ENCODE measurements at places on chromosomes 3 and 15.

- peak; percentile 31 for DNase-seq
Measured at GRCh38 chr15:63362196-63362595, 19.4 kb downstream of the CA12 start.

DNA sequence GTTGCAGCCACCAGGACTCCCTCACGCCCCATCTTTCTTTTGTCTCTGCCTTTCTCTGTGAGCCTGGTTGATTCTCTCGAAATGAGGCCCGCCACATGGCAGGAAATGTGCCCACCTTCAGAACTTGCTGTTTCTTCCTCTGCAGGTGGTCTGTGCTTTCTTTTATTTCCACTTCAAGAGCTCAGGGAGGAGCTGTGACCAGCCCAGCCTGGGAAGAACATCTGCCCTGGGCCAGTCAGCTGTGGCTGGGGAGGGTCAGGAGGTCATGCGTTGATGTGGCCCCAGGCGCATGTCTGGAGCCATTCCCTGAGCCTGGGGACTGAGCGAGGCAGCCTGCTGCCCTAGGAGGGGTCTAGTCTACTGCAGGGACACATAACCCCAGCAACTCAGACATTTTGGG lies 8.0 kb downstream of the FBLN2 start:
- no peak for DNase-seq

DNA sequence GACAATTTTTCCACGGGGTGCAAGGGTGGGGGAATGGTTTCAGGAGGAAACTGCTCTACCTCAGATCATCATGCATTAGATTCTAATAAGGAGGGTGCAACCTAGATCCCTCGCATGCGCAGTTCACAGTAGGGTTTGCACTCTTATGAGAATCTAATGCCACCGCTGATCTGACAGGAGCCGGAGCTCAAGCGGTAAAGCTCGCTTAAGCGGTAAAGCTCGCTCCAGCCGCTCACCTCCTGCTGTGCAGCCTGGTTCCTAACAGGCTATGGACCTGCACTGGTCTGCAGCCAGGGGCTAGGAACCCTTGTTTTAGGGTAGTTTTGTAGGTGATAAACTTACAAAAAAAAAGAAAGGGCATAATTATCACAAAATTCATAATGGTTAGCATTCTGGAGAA lies 53.9 kb upstream of the RYR3 start:
- no peak for DNase-seq

- DNase-seq = no peak
Measured at GRCh38 chr15:48851956-48852355, 26.0 kb upstream of the EID1 start.

DNA sequence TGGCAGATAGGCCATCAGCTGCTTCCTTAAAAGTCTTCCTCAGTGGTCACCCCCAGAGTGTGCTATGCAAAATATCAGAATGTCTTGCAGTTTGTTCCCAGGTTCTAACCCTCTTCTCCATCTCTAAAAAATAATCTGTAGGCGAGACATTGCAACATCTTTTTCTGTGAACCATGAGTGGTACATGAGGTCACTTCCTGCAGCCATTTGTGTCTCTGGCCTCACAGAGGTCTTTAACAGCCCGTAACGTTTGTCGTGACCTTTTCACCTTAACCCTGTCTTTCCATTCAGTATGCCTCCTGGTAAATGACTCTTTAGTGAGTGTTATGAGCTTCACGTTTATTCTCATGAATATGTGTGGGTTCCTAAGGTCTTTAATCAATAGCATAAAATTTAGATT lies 145.4 kb downstream of the KLHL25 start:
- no peak for DNase-seq

- DNase-seq = peak; percentile 61
Measured at GRCh38 chr3:63961891-63962290, 49.7 kb upstream of the SCAANT1 start.

- no peak for DNase-seq
Measured at GRCh38 chr3:61928776-61929314, 367.5 kb downstream of the PTPRG start.

DNA sequence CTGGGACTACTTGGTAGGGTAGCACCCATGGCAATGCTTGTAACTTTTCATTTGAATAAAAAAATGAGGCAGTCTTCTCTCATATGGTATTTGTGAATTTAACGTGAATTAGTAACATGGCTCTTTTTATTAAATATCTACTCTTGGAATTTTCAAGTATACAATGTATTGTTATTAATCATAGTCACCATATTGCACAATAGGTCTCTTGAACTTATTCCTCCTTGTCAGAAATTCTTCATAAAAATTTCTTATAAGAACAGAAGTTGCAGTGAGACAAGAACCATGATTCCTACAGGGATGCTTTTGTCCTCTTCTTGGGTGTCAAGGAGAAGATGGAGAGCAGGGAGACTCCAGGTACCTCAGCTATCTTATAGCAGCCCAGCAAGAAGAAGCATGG lies 203.8 kb upstream of the FEZF2 start:
- DNase-seq = no peak

DNA sequence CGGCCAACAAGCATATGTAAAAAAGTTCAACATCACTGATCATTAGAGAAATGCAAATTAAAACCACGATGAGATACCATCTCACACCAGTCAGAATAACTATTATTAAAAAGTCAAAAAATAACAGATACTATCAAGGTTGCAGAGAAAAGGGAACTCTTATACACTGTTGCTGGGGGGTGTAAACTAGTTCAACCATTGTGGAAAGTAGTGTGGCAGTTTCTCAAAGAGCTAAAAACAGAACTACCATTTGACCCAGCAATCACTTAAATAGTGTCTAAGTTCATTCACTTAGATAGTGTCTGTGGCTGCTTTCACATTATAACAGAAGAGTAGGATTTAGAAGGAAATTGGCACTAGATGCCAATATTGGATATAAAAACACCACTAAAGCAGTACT lies 49.7 kb downstream of the CGGBP1 start:
- no peak for DNase-seq

DNA sequence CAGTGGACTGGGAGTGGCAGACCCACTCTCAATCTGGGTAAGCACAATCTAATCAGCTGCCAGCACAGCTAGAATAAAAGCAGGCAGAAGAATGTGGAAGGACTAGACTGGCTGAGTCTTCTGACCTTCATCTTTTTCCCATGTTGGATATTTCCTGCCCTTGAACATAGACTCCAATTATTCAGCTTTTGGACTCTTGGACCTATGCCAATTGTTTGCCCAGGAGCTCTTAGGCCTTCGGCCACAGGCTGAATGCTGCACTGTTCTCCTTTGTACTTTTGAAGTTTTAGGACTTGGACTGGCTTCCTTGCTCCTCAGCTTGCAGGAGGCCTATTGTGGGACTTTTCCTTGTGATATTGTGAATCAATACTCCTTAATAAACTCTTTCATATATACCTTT lies 477.7 kb upstream of the ZNF385D start:
- DNase-seq = no peak

DNA sequence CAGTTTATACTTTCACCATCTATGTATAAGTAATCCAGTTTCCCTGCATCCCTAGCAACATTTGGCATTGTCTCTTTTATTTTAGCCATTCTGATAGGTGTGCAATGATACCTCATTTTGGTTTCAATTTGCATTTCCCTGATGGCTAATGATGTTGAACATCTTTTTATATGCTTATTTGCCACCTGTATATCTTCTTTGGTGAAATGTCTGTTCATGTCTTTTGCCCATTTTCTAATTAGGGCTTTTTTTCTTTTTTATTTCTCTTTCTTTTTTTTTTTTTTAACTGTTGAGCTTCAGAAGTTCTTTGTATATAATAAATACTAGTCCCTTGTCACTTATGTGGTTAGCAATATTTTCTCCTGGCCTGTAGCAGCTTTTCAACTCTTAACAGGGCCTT lies 68.9 kb downstream of the TM2D3 start:
- DNase-seq = no peak

- DNase-seq = peak; percentile 48
Measured at GRCh38 chr15:84749111-84749991, 959 bp downstream of the ZNF592 start.

DNA sequence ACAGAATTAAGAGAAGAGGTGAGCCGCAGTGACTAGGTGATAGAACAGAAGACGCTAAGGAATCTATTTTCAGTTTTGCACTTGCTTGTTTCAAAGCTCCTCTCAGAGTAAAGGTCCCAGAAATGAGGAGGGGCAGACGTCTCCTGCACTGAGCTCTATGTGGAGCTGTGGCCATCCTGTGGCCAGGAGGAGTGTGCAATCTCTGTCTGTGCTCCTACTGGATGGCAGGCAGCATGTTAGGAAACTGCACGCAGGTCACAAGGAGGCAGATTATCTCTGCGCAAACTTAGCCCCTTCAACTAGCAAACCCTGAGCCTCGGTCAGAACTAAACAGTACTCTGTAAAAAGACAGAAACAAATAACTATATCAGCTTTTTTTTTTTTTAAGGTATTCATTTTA lies 31.1 kb upstream of the PPIB start:
- DNase-seq = no peak

GRCh38 chr3:42673082-42673481 lies 12.3 kb upstream of the KLHL40 start:
- DNase-seq = no peak

GRCh38 chr15:63971427-63971805 lies 74.9 kb downstream of the DAPK2 start:
- DNase-seq = no peak

DNA sequence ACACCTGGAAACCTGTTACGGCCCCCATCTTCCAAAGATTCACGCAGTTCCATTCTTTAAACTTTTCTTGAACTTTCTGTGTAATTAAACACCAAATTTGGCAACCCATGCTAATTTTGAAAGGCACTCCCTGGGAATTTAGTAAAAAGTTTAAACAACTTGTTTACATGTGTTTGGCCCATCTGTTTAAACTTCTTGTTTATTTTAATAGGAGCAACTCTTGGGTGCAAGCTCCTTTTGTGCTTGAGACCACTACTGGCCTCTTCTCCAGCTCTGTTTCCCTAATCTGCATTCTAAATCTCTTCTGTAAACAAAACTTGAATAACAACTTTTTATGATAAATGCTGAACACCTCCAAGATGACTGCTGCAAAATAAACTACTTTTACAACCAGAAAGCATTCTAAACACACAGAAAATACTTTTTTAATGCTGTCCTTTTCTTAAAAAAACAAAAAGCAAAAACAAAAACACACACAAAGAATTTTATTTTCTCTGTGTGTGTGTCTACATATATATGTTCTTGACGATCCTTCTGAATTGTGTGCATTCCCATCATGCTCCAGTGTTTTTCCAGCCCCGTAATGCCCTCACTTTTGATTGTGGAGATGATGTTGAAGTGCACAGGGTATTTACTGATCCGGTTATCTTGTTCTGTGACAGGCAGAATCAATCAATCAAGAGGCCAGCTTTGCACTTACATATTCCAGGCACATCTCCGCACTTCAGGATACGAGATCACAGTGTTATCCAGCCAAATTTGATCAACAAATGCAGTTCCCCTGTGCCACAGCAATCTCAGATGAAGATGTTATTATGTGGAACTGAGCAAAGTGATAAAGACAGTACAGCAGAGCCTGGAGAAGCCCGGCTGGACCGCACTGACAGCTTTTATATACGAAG lies 416.9 kb downstream of the FOXP1 start:
- DNase-seq = no peak

GRCh38 chr3:78645628-78646310 lies 1122.0 kb downstream of the ROBO1 start:
- peak; percentile 27 for DNase-seq

- DNase-seq = no peak
Measured at GRCh38 chr3:37450561-37450960, 276.2 kb upstream of the LRRFIP2 start.

GRCh38 chr3:76134166-76134565 lies 348.8 kb upstream of the ZNF717 start:
- no peak for DNase-seq

GRCh38 chr3:48963591-48963990 lies 26.4 kb upstream of the P4HTM start:
- DNase-seq = no peak

GRCh38 chr3:57079474-57079831 lies 19.0 kb downstream of the SPATA12 start:
- DNase-seq = peak; percentile 36

GRCh38 chr15:101035611-101036010 lies 116.5 kb downstream of the LRRK1 start:
- DNase-seq = peak; percentile 57

- no peak for DNase-seq
Measured at GRCh38 chr15:90710436-90711027, 6.6 kb upstream of the BLM start.

- DNase-seq = no peak
Measured at GRCh38 chr3:25556447-25556846, 108.3 kb downstream of the TOP2B start.

DNA sequence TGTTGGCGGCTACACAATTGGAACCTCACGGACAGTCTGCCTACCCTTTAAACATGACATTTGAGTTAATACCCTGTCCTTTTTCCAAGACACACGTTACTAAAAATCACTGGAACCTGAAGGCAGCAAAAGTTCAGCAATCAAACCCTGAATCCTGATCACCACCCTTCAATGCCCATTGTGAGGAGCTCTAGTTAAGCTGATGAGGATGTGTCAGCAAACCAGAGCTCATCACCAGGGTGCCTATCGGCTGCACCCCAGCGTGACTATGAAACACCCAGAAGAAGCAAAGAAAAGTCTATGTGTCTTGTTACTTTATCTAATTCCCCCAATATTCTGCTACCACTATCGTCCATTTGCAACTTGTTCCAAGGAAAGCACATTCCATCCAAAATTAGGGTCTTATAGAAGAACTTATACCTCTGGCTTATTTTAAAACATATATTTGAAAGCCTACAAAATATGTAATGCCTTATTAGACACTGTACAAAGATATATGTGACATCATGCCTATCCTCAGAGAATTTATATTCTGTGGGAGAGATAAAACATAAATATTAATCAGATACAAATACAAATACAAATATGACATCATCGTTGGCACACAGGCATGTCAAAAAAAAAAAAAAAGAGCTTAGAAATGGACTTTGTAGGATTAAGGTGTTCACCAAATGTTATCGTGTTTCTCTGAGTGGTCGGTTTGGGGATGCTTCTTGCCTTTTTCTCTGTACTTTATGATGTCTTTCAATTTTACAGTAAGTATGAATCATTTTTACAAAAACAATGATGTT lies 219.7 kb upstream of the SETMAR start:
- no peak for DNase-seq

GRCh38 chr3:74584782-74585181 lies 29.7 kb downstream of the CNTN3 start:
- DNase-seq = no peak

DNA sequence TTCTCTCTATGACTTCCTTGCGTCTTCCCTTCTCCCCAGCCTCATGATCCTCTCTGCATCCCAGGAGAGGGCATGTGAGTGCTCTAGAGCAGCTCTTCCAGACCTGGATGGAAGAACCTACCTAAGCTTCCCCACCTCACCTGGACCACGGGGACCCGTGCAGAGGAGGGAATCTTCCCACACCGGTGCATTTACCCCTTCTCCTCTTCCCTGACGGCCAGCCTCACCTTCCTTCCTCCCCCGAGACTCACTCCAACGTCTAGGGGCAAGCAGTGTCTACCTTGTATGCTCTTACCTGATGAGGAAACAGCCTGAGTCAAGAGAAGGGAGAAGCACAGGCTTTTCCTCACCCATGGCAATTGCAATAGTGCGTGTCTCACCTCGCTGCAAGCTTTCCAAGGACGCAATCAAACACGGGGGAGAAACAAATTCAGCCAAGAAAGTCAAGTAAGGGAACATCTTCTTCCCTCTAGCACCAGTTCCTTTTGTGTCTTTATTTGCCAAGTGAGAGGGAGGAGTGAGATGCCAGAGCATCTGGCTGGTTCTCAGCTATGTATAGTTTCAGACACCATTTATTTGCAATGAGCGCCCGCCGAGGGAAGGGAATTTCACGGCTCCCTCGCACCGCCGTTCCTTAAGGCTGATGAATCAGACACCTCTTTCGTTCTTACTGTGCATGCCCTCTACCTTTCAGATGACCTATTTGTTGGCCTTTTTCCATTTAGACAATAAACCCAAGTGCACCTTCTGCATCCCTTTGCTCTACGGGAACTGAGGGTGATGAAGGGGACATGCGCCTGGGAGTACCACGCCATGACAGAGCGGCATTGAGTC lies 1.8 kb upstream of the CCR9 start:
- no peak for DNase-seq

Data from B cell (primary cell).